ENCODE measurements at places on chromosomes 7 and 10.
A peak's percentile ranks its signal among the peaks of the same experiment; 100 is the strongest.

DNA sequence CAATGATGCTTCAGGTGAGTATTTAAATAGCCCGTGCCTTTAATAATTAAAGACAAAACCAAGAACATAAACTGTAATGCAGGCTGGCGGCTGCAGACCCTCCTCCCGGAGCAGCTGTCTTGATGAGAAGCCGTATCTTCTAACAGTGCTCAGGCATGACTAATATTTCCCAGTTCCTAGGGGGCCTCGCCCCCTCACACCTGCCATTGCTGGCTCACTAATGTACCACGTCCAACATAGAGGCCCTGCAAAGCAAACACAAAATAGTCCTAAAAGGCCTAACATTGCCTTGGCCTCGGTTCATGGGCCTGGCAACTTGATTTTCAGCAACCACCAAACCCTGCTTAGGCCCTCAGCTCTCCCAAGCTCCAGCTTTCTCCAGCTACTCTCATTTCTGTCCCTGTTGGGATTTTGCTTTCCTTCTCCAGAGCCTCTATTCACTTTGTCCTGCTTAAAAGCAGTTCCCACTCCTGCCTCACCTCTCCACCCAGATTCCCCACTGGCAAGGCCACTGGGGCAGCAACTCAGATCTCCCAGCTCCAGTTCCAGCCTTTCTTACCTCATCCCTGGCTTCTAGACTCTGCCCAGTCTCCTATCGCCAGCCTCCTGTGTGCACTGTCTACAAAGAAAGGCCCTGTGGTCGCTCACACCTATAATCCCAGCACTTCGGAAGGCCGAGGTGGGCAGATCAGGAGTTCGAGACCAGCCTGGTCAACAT lies 16.2 kb downstream of the SORBS1 start:
- DNase-seq = no peak

DNA sequence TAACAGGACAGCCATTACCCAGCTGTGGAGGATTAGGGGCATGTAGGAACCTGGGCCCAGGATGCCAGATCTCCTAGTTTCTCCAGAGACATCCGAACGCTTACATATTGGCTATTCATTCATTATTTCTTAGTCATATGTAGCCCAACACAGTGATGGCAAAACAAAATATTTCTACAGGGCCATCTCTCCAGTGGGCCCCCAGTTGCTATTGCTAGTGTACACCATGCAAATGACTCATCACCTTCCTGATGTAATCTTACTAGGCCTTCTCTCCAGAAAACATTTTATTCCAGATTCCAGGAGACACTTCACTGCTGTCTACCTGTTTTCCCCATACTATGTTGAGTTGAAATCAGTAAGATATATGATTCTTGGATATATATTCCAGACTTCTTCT lies 201.7 kb downstream of the PLXDC2 start:
- DNase-seq = no peak

DNA sequence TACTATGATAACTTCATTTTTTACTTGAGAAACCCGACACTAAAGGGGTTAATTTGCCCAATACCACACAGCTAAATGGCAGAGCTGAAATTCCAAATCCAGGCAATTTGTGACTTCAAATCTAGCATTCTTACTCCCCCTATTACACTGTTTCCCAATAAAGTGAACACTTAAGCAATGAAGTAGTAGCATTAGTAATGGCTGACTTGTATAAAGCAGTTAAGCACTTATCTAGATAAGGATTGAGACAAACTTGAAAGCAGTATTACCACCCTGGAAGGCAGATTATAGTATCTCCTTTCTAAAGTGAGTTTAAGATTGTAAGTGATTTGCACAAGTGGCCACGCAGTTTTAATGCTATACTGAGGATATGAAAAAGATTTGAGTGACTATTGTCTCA lies 39.3 kb downstream of the WASL start:
- no peak for DNase-seq

- DNase-seq = no peak
Measured at GRCh38 chr10:120115959-120116358, 223.4 kb downstream of the SEC23IP start.

DNA sequence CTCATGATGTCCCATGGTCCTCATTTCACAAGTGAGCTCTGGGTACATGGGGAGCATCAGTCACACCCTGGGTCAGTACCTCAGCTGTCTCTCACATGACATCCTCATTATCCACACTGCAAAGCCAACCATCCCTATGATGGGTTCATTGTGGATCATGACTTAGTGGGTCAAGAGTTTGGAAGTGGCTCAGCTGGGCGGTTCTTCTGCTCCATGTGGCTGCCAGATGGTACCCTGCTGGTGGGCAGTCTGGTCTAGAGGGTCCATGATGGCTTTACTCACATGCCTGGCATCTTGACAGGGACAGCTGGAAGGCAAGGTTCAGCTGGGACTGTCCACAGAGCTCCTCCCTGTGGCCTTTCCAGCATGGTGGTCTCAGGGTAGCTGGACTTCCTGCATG lies 19.1 kb upstream of the PSMG3 start:
- DNase-seq = no peak

GRCh38 chr7:135194494-135195095 lies 16.7 kb downstream of the WDR91 start:
- no peak for DNase-seq

DNA sequence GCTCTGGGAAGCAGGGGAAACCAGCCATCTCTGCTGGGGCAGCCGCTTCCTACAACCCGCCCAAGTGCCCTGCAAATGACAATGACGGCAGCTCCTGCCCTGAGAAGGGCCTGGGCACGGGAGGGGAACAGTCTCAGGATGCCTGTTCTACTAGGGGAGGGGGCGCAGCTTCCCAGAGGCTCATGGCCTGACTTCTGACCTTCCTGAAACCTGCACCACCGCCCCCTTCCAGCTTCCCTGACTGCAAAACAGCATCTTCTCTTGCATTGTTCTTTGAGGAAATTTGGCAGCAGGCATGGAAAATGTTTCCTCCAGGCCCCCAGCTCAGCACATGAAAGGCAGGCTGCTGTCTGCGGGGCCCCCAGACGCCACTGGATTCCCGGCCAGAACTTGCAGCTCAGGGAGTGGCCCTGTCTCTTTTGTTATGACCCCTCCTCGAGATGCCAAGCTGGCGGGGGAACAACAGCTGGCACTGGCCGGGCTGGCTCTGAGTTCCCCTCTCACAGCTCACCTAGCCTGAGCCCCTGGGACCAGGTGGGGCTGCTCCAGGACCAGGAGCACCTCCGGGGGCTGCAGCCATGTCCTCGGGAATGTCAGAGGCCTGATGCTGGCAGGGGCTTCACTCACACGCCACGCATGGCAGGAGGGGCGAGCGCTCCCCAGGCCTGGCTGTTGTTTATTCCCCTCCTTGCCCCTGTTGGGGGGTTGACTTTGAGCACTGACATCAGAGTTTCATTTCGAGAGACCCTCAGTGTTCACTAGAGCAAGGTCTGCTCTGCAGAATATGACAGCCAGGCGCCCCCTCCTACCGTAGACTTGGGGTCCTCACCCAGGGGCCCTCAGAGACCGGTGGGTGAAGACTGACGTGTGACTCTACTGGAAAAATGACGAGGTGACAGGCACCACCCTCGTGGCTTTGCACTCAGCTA lies 62.7 kb downstream of the CALML3 start:
- no peak for DNase-seq

- no peak for DNase-seq
Measured at GRCh38 chr10:121926157-121926556, 1.7 kb downstream of the ATE1 start.

DNA sequence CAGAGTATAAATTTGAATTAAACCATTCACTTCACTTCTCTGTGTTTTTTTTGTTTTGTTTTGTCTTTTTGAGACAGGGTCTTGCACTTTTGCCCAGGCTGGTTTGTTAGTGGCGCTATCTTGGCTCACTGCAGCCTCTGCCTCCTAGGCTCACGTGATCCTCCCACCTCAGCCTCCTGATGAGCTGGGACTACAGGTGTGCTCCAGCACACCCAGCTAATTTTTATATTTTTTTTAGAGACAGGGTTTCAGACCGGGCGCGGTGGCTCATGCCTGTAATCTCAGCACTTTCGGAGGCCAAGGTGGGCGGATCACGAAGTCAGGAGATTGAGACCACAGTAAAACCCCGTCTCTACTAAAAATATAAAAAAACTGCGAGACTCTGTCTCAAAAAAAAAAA lies 36.9 kb upstream of the STOX1 start:
- DNase-seq = no peak

DNA sequence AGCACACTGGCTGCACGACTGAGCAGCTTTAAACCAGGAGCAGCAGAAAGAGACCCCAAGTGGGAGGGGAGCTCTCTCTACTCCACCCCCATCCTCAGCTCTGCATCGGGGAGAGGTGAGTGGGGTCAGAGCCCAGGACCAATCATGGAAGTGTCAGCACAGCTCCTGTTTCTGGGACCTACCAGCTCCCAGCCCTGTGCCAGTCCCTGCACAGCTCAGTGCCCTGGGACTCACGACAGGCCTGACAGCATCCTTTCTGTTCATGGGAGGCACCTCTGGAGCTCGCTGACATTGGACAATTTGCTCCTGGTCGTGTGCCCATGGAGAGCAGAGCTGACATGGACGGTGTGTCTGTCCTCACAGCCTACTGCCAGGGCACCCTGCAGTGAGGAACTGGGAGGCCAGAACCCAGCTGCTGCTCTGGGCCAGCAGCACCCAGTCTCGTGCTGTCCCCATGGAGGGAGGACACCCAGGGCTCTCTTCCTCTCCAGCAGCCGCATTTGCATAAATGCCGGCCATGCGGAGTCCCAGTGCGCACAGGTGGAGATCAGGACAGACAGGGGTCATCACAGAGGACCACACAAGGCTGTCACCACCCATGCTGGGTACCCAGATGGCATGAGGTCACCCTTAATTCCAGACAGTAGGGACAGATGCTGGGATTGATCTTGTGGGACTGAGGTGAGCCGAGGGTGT lies 45.9 kb upstream of the MSMB start:
- no peak for DNase-seq

- DNase-seq = no peak
Measured at GRCh38 chr7:36071605-36072004, 81.4 kb upstream of the EEPD1 start.

GRCh38 chr7:16587790-16588189 lies 57.8 kb downstream of the ANKMY2 start:
- peak; percentile 46 for DNase-seq

DNA sequence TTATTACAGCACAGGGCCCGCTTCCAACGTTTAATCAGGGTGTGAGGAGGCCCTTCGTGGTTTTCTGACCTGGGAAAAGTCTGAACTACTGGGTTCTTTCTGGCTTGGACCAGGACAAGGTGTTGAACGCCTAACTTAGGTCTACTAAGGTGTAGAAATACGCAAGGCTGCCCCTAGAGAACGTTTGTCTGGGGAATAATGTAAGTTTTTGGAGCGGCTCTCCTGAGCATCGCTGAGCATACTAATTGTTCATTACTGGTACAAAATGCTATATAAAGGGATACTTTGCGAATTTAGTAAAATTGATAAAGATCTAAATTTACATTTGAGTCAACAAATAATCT lies 32.4 kb upstream of the TOMM7 start:
- DNase-seq = no peak

DNA sequence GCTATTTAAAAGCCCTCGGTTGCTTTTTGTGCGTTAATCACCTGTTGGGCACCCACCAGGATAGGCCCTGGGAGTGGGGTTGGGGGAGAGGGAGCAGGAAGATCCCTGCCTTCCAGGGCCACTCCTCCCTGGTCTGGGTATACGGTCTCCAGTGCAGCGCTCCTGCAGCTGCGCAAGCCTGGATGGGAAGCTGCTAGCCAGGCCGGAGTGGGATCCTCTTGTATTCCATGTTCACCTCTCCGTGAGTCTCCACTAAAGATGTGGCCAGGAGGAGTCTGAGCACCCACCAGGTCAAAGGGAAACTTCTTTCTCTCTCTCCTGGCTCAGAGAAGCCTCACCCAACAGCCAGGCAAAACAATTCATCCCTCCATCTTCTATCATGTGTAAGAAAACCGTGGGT lies 78.8 kb upstream of the ANLN start:
- DNase-seq = no peak

GRCh38 chr7:158125721-158126120 lies 461.9 kb downstream of the PTPRN2 start:
- DNase-seq = no peak

DNA sequence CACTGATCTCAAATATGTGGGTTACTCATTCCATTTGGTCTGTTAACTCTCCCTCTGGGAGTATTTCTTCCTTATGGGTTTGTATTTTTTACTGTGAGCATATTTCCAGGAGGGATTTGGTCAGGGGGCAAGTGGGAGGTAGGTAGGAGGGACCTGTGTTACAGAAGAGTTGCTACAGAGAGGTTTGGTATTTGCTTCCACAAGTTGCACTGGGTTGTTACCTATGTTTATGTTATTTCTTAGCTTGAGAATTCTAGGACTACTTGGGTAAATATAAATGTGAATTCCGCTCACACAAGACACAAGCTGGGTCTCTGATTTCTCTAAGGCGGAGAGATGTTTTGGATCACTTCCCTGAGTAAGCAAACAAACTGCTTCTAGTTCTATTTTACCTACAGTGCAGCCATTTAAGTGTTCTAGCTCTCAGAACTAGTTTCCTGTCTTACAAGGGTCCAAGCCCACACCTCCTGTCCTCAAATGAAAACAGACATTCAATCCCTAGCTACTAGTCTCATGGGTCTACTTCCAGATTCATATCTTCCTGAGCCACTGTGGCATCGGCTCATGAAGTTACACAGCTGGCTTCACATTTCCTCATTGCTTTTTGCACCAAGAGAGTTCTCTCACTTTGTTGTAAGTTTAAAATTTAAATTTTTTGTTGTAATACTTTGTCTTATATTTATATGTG lies 75.4 kb upstream of the PPP1R3C start:
- DNase-seq = no peak

- DNase-seq = no peak
Measured at GRCh38 chr7:15376600-15376999, 185.2 kb downstream of the AGMO start.

DNA sequence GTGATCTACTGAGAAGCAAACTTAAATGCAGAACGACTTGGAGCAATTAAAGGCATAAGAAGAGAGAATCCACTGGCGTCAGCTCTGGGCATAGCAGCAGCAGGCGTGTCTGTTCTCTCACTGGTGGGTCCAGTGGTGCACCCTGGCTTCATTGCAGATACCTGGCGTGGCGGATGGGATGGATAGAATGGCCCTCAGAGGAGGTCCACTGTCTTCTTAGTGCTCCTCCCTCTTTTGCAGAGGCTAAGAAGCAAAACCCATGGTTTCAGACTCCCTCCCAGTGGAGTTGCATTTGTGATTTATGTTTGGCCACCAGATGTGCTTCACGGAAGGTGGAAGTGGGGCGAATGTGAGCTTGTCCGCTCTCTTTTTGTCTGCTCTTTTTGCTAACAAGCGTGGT lies 28.4 kb upstream of the PRKAG2 start:
- DNase-seq = no peak

DNA sequence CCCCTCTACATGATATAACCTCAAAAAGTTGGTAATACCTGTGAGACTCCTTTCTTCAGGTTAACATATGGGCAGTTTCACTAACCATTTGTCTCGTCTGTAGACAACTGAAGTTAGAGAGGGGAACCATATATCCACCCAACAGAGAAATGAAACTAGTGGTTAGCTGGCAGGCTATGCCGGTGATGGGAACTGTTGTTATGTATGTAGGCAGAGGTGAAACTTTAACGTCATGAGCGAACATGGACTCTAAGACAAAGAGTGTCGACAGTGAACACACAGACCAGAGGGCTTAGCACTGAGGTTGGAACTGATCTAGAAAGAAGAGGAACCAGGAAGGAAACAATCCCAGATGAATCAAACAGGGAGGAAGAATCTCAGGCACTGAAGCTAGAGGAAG lies 112.4 kb downstream of the ELMO1 start:
- DNase-seq = no peak

GRCh38 chr10:63653747-63654146 lies 132.5 kb downstream of the REEP3 start:
- DNase-seq = no peak

- no peak for DNase-seq
Measured at GRCh38 chr10:85811405-85811804, 555.2 kb downstream of the GRID1 start.

Measured in DMS153 (cell line).